ENCODE measurements at places on chromosomes 3 and 15.

DNA sequence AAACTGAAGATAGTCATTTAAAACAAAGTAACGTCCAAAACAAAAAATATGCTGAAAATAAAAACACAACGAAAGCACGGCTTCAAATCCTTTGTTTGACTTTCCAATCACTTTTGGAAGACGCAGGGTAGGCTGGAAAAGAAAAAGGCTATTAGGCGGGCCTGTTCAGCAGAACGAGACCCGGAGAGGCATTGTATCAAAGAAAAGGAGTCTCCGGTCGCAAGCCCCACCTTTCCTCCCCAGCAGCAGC lies 691 bp downstream of the SENP7 start:
- DNase-seq = no peak

- DNase-seq = peak; percentile 87
Observed at GRCh38 chr3:123759311-123759710, 124.8 kb downstream of the MYLK start.

- no peak for DNase-seq
Observed at GRCh38 chr15:66724732-66725463, 22.9 kb downstream of the SMAD6 start.

DNA sequence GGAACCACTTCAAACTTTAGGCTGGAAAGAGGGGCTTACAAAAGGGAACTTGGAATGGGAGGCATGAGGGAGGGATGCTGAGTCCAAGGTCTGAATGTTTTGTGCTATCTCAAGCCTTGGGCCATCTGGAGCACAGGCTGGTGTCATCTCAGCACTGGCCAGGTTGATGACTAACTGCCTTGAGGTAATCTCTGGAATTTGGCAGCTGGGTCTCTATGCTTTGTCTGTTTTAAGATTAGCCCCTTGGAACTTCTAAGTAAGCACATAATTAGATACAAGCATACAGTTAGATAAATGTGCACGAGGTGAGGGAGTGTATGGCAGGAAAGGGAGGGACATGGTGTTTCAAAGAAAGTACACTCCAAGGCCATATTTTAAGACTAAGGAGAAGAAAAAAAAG lies 252.4 kb upstream of the CCDC54 start:
- DNase-seq = peak; percentile 57

DNA sequence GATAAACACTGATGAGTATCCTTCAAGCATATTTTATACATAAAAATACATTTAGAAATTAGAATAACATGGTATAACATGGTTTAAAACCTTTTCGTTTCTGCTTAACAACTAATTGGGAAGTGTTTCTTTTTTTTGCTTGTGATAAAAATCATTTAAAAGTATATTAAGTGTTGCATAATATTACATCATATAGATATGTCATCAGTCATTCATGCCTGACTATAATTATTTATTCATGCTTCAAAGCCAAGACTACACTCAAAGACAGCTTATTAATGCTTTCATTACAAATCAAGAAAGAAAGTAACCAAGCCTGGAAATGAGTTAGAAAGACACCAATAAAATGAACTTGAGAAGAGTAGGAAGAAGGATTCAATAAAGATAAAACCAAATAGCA lies 136.6 kb upstream of the TP63 start:
- no peak for DNase-seq

DNA sequence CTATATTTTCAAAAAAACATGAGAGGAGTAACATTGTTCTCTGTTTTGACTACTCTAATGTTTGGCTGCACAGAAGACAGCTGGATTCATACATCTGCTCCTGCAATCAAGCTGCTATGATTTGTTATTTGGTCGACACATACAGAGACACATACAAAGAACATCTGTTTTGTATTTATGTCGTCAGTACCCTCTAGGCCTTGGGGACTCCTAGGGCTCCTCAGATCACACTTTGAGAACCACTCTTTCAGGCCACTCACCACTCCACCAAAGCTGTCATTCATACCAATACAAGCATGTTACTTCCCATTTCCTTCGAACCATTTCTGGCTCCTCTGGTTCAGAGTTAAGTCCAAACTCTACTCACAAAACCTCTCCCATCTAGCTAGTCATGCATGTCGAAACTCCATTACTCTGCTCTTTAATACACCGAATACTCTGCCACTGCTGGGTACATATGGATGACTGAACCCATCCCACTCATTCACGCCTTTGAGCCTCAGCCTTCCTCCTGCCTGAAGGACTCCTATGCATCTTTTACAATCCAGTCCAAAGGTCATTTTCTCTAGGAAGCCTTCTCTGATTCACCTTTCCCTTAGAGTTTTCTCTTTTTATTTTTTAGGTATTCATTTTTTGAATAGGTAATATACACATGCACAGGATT lies 102.9 kb upstream of the ARHGEF3 start:
- DNase-seq = no peak

DNA sequence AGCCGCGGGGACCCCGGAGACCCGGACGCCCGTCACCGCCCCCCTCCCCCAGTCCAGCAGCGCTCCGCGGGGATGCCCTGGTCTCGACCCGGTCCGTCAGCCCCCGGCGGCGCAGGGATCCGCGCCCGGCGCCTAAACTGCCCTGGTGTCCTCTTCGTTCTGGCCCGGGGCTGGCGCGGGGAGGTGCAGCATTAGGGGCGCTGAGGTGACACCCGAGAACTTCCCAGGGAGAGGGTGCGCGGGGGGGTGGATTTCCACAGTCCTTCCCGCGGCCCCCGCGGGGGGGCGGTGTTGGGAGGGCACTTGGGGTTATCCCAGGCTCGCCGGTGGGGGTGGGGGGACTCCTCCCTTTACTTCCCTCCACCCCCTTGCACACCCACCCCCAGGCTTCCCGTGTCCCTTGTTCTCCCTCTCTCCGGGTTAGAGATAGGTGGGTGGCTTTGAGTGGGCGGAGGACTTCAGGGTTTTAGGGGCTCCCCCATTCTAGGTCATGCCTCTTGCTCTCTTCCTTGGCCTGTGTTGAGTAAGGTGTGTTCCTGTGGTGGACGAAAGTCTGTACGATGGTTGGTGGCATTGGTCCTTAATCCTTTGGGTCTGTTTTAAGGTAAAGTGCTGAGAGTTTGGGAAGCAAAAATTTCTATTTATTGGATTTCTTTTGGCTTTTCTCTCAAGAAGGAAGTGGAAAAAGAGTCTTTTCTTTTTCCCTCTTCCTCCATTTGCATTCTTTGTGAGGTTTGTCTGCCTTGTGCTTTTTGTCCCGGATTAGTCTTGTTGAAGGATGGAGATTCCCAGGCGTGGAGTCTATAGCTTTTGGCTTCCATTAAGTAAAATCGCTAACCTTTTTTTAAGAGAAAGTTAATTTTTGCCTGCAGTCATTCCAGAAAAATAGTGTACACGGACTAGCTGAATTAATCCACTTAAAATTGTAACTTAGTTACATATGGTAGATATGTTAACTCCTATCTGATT lies 811 bp downstream of the SKIL start:
- DNase-seq = peak; percentile 39

GRCh38 chr15:68687136-68687735 lies 108.4 kb downstream of the CORO2B start:
- no peak for DNase-seq

GRCh38 chr3:195284842-195285241 lies 13.9 kb upstream of the XXYLT1 start:
- DNase-seq = no peak

DNA sequence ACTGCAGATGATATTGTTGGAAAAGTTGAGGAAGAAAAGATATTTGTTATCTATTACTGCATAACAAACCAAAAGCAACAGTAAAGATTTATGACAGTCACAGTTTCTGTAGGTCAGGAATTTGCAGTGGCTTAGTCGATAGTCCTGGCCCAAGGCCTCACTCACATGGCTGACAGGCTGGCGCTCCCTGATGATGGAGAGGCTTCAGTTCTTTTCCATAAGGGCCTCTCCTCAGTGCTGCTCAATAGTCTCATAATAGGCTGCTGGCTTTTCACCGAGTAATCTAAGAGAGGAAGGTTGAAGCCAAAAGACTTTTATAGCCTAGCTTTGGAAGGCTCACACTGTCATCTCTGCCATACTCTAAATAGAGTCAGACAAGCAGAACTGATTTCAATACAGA lies 17.7 kb downstream of the IREB2 start:
- no peak for DNase-seq

- DNase-seq = no peak
Observed at GRCh38 chr15:22224241-22224671, 143.9 kb downstream of the OR4M2 start.

GRCh38 chr15:89524184-89524583 lies 27.8 kb upstream of the RHCG start:
- DNase-seq = no peak

DNA sequence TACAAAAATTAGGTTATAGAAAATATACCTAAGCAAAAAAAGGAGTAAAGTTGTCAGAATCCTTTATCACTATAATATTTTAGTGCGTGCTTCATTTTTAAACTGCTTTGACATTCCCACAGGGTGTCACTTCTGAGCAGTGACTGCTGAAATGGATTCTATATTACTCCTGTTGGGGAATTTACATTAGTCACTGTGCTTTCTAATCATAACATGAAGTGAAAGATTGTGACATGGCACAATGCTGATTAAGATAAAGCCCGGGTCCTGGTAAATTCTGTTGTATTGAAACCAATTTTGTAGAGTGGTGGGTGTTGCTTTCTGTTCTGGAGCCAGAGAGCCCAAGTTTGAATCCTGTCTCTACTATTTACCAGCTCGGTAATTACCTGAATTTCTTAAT lies 36.4 kb upstream of the EHHADH start:
- DNase-seq = no peak

- no peak for DNase-seq
Observed at GRCh38 chr3:8509961-8510360, 8.3 kb downstream of the LMCD1 start.

- DNase-seq = no peak
Observed at GRCh38 chr3:84727616-84728015, 231.2 kb upstream of the CADM2 start.

DNA sequence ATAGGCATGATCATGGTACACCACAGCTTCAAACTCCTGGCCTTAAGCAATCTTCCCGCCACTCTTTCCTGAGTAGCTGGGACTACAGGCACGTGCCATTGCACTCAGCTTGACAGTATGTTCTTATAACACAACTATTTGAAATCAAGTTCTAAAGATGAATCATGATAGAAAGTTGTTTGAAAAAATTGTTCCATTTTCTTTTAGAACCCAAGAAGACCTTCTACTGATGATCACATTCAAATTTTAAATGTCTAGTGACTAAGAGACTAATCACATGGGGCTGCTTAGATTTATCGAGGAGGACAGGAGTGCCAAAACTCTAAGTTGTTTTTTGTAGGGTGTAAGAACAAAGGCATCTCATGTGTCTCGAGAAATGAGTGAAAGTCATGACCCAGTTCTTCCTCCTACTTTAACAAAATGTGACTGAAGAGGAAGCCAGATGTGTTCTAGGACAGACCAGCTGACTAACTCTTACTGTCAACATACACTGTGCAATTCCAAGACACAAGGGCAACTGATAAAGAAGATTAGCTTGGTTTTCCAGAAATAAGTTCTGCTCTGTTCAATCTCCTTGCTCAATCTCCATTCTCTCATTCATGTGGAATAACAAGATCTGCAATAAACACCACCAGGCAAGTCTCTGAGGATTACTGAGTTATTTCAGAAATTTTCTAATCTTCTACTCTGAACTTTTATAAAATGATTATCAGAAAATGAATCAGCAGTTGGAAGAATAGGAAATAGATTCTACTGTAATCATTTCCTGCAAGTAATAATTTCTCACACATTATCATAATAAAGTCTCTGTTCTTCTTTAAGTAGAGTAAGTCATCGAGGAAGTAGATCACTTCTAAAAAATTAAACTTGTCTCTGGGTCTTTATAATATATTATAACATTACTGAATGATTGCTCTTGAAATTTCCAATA lies 122.6 kb upstream of the CCNL1 start:
- DNase-seq = peak; percentile 92

- DNase-seq = no peak
Observed at GRCh38 chr15:77821959-77822256, 189.2 kb upstream of the LINGO1 start.

- DNase-seq = peak; percentile 52
Observed at GRCh38 chr3:67044955-67045354, 46.8 kb downstream of the KBTBD8 start.

GRCh38 chr3:122975924-122976293 lies 51.7 kb downstream of the SEMA5B start:
- no peak for DNase-seq

- DNase-seq = no peak
Observed at GRCh38 chr3:148723631-148724030, 25.9 kb downstream of the AGTR1 start.

DNA sequence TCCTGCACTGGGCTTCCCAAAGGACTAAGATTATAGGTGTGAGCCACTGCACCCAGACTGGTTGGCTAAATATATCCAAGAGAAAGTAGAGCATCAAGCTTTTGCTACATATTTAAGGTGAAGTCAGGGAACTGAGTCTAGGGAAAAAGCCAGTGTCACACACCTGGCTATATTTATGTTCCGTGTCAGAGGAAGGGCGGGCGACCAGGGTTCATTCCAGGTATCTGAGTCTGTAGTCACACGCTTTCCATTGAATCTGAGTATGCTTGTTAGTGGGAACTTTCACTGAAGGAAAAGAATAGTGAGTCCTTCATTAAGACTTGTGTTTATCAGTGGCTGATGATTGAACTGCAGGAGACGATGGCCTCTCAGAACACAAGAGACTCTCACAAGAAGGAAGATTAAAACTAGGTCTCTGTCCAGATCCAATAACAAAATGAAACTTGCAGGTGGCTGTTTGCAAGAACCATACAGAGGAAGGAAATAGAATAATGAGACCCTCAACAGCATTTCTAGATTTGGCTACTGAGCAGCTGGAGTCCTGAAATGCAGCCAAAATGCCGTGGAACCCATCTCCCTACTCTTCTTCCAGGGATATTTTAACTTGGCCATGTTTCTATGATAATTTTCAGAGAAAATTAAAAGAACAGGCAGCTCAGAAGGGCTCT lies 276.3 kb downstream of the THSD4 start:
- DNase-seq = no peak

GRCh38 chr3:158725348-158726011 lies 6.8 kb downstream of the RARRES1 start:
- DNase-seq = no peak

DNA sequence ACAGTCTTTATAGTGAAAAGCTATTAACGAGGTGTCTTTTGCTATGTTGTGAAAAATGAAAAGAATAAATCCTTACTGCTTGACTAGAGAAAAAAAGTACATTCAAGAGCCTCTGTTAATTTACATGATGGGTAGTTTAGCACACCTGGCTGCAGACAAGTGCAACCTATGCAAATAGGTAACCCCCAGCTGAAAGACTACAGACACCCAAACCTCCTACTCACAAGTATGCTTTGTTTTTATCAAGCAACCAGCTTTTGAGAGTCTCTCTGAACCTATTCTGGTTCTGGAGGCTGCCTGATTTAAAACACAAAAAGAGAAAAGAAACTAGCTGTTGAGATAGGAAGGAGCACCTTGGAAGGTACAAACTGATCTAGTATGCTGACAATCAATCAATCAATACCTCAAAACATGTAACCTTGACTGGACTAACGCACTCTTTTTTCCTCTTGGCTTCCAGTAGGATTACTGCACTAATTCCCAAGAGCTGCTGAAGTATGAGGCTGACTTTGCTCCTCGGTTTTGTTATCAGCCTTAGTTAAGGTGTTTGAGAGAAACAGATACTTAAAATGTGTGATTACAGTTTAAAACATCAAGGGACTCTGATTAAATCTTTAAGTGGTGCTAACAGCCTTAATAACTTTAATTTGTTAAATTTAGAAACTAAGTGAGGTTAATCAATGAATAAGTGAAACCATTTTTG lies 63.6 kb downstream of the OSBPL10 start:
- DNase-seq = no peak

Measured in retinal pigment epithelial cell (primary cell).